CD4-positive, alpha-beta T cell (primary cell): ENCODE measurements at places on chromosomes 6 and 20.
A peak's percentile ranks its signal among the peaks of the same experiment; 100 is the strongest.

DNA sequence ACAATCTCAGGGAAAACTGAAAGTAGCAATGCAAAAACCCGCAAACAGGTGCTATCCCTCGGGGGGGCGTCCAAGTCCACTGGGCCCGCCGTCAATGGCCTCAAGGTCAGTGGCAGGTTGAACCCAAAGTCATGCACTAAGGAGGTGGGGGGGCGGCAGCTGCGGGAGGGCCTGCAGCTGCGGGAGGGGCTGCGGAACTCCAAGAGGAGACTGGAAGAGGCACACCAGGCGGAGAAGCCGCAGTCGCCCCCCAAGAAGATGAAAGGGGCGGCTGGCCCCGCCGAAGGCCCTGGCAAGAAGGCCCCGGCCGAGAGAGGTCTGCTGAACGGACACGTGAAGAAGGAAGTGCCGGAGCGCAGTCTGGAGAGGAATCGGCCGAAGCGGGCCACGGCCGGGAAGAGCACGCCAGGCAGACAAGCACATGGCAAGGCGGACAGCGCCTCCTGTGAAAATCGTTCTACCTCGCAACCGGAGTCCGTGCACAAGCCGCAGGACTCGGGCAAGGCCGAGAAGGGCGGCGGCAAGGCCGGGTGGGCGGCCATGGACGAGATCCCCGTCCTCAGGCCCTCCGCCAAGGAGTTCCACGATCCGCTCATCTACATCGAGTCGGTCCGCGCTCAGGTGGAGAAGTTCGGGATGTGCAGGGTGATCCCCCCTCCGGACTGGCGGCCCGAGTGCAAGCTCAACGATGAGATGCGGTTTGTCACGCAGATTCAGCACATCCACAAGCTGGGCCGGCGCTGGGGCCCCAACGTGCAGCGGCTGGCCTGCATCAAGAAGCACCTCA is 166.3 kb downstream of the DTNBP1 start:
- DNase-seq = no peak

- peak; percentile 51 for DNase-seq
These were observed 1.0 kb upstream of the DDAH2 start for GRCh38 chr6:31729979-31730630.

GRCh38 chr6:14763616-14764015 is 482.3 kb upstream of the JARID2 start:
- no peak for DNase-seq

DNA sequence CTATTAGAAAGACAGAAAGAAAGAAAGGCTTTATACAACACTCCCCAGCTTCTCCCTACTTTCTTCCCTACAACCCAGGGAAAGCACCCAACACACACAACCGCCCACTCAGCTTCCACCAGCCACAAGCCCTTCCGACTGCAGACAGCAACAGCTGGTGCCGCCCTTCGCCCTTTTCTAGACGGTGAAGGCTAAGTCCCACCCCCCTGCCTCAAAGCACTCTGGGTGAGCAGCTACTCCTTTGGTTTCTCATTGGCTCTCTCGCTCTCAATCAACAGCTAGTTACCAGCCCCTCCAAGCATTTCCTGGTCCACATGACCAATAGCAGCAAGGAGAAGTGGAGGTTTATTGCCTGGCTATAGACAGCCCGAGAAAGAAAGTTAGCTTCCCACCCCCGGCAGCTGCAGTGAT is 230.1 kb upstream of the MOCS1 start:
- DNase-seq = no peak

DNA sequence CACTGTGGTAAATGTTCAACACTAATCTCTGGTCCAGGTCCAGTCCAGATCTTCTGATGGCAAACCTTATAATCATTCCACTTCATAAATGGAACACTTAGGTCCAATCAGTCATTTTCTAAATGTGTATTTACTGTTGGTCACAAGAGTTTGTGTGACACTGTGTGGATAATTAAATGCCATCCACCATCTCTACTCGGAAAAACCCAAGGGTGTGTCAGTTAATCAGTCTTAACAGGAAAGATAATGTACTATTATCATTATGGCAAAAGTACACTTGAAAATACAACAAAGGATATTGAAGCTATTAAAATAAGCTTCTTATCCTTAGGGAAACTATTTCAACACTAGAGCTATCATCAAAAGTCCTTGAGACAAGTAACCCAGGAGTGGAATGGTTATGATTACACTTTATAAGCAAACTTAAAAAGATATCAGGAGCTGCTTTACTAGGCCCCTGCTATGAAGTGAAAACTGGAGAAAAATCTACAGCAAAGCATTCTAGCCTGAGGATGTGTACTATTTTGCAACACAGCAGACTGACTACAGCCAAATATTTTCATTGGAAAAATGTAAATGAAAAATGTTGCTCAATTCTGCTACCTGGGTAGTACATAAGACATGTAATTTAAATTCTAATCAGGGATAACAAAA is 227.9 kb downstream of the LAMA2 start:
- DNase-seq = no peak

DNA sequence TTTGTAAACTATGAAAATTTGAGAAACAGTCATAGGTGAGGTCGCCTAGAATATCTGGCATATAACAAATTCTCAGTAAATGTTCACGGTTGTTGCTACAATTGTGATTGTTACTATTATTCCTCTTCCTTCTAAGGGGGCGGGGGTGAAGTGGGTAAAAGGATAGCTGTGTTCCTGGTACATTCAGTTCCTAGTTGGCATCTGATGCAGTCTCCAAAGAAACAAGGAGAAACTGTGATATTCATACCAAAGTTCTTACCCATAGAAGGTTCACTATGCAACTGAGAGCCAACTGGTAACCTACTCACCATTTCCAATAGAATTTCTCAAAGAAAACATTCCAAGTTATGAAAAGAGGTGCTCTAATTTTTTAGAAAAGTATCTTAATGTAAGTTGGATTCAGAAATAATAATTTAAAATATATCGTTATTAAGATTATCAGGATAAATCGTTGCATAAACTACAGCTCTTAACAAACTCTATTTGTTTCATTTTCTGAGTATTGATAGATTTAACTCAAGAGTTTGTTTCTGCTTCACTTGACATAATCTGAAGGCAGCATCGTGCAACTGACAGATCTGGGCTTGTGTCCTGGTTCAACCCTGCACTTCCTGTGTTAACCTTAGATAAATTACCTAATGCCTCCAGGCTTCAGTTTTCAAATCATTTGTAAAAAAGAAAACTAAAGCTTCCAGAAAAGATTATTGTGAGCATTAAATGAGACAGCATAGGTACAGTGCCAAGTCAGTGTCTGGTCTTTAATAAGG is 13.3 kb upstream of the MAP7 start:
- DNase-seq = no peak
